ENCODE measurements at places on chromosomes 4 and X. TPM values are rescaled to one million over a fixed set of nuclear protein-coding genes. Genes with fewer than 3 reads are reported as not detected.
A peak's percentile ranks its signal among the peaks of the same experiment; 100 is the strongest.

- no peak for DNase-seq
Measured at GRCh38 chr4:119736559-119736958, 108.0 kb upstream of the PDE5A start.

- no peak for DNase-seq
Measured at GRCh38 chrX:108025954-108026600, 18.8 kb upstream of the VSIG1 start.

RTL9 gene
- 0.05 TPM for total RNA-seq

GRCh38 chr4:158513256-158513655, 8.4 kb upstream of the RXFP1 start:
- DNase-seq, result no peak

GRCh38 chrX:107673933-107674479, 45.7 kb downstream of the PRPS1 start:
- peak; percentile 95 for DNase-seq

AWAT2 gene
- not detected for total RNA-seq

DNA sequence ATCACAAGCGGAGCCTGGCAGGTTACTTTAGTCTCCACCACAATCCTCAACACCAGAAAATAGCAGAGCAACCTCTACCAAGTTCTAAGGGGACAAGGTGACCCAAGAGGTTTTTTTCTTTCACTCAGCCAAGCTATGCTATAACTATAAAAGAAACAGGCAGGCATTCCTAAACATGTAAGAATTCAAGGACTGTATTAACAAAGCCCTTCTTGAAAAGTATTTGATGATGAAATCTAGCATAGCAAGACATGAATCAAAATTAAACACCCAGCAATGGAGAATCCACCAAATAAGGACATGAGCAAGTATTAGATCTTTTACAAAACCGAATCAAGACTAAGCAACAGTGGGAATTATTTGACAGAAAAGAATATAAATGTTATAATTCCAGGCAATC, 25.7 kb upstream of the C1QTNF7 start:
- DNase-seq, result no peak

DNA sequence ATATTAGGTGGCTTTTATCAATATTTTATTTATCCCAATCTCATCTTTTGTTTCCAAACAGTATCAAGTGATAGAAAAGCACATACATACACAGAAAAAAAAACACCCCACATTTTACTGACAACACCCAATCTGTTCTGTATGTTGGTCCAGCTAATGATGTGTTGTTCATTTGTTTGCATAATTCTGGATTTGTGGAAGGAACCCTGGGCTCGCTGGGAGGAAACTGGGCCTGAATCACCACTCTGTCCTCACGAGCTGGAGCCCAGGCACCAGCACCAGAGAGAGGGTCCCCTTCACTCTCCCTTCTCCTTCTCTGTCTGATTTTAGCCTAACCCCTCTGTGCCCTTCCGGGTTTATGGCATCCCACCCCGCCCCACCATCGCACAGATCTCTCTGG, 79.8 kb downstream of the PSAPL1 start:
- no peak for DNase-seq

Data from osteocyte (in vitro differentiated cells).